ENCODE measurements at places on chromosomes 13 and 19. TPM values are rescaled to one million over a fixed set of nuclear protein-coding genes. Genes with fewer than 3 reads are reported as not detected.

The HIF3A gene
- total RNA-seq, result 37.6 TPM

The SERTAD3 gene
- 26.5 TPM for total RNA-seq

The CADM4 gene
- 60.9 TPM for total RNA-seq

The SGCG gene
- total RNA-seq, result not detected

The CALR3 gene
- total RNA-seq, result not detected

The SIGLECL1 gene
- not detected for total RNA-seq

The KIR3DL2 gene
- total RNA-seq, result not detected

The OR10H3 gene
- not detected for total RNA-seq

The IRS2 gene
- total RNA-seq, result 12.5 TPM

The NLRP13 gene
- total RNA-seq, result not detected

The HIPK4 gene
- total RNA-seq, result 0.11 TPM

The TRIP10 gene
- total RNA-seq, result 48.2 TPM

The IL4I1 gene
- 0.40 TPM for total RNA-seq

DNA sequence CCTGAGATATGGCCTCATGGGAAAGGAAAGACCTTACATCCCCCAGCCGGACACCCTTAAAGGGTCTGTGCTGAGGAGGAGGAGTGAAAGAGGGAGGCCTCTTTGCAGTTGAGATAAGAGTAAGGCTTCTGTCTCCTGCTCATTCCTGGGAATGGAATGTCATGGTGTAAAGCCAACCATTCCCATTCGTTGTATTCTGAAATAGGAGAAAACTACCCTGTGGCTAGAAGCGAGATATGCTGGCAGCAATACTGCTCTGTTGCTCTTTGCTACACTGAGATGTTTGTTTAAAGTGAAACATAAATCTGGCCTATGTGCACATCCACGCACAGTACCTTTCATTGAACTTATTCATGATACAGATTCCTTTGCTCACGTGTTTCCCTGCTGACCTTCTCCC is 783 bp upstream of the ZNF587B start:
- DNase-seq, result no peak

- DNase-seq, result no peak
Measured at GRCh38 chr19:44740351-44740824, 8.1 kb upstream of the BCL3 start.

DNA sequence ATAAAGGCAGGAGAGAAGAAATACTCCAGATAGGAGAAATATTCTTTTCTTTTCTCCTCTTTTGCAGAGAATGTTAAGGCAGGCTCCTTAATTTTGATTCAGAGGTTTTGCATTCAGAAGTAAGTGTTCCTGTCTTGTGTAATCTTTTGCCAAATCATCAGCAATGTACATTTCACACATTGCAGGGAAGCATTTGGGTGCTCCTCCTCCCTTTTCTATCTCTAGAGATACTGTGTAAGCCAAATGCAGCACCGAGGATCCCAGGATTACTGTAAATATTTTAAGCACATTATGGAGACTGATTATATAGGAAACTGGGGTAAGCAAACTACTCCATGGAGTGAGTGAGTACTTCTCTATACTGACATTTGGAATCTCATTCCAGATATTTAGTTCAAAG is 7.2 kb downstream of the ATP8A2 start:
- no peak for DNase-seq

DNA sequence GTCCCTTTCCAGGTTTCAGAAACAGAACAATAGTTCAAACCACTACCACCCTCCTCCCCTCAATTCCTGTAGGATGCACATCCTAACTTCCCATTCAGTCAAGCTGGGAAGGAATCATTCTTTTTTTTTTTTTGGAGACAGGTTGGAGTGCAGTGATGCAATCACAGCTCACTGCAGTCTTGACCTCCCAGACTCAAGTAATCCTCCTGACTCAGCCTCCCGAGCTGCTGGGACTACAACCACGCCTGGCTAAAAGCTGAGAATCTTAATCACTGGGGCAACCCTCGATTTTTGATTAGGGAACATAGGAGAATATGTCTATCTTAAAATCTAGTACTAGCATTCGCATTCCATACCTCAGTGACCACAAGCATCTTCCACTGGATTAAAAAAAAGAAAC is 146.2 kb downstream of the ABCC4 start:
- no peak for DNase-seq

- no peak for DNase-seq
Measured at GRCh38 chr19:31348481-31349159, 616 bp downstream of the TSHZ3 start.

DNA sequence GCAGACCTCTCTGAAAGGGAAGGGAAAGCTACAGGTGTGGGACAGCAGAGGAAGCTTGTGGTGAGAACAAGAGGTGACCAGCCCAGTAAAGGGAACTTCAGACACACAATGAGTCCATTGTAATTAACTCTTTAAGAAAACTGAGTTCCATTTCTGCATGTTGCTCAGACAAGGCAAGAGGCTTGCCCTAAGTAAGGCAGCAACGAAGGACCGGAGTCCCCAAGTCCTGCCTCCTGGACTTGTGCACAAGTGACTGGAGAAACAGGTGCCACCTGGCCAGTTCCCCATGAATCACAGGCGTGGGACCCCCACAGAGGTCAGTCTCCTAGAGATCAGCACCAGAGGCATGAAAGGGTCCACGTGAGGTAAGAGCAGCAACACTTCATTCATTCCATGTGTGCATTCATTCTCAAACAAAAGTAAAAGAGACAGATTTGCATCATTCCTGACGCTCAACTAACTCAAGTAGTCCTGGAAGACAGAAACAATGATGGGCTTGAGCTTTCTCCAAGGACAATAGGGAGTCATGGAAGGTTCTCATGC is 14.7 kb upstream of the SIGLEC6 start:
- no peak for DNase-seq

- no peak for DNase-seq
Measured at GRCh38 chr19:38384209-38385027, 3.4 kb downstream of the GGN start.

GRCh38 chr19:14516048-14516534 is 2.1 kb downstream of the DNAJB1 start:
- DNase-seq, result no peak

DNA sequence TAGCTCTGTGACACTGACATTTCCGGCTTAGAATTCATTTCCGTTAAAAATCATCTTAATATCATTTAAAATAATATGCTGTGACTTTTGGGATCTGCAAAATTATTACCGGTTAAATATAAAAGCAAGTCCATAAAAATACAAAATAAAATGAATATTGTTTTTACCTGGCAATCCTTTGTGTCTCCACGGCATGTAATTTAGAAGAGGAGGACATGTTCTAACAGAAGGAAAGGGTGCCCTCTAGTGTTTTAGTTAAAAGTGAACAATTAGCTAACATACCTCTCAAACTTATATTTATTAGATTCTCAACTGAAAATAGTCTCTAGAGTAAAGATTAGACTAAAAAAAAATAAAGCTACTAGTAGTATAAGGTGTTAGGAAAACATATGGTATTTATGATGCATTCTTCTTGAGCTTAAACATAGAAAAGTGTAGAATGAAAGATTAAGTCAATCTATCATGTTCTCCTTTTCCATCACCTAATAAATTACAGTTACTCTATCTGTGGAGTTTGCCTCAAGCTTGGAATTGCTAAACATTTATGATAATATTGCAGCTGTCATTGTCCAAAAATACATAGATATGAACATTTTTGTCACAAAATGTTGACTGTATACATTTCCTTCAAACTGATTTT is 676.7 kb upstream of the SPRY2 start:
- DNase-seq, result no peak

DNA sequence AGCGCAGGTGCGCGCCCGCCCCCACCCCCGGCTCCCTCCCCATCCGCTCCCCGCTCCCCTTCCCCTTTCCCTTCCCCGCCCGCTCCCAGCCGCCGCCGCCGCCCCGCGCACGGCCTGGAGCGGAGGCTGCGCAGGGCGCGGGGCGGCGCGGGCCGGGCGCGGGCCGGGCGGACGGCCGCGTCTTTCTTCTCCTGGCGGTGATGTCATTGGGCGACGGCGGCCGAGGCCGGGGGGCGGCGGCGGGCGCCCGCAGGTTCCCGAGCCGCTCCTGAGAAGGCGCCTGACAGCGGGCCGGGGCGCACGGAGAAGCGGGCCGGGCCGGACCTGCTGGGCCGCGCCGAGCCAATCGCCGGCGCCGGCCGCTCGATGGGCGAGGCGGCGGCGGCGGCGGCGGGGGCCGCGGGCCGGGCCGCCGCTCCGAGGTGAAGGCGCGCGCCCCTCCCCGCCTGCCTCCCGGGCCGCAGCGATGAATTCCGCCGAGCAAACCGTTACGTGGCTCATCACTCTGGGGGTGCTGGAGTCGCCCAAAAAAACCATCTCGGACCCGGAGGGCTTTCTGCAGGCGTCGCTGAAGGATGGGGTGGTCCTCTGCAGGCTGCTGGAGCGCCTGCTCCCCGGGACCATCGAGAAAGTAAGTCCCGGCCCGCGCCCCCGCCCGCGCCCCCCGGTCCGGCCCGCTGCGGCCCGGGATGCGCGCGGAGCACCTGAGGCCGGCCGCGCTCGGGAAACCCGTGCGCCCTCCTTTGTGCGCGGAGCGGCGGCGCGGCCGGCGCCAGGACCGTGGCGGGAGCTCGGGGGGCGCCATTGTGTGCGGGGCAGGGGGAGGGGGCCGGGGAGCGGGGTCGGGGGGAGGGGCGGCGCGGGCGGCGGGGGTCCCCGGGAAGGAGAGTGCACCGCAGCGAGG is at the start of gene ARHGEF7:
Gene ARHGEF7 (plus strand): TSS at position 250 of the 904 bp plus-strand sequence. CDS start 217 bp downstream, at position 467.
- DNase-seq, result peak; percentile 36

DNA sequence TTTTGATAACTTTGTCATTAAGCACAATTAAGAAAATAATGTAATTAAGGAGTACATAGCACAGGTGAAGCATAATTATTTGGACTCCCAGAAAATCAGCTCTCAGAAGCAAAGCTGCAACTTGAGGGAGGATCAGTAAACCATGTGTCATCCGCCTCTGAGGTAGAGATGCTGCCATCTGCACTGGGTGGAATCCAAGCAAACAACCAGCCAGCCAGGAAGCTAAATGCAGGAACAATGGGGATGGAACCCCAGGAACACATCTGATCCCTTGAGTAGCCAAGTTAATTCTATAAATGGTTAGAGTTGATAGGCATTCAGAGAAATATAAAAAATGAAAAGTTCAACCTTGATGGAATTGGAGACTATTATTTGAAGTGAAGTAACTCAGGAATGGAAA is 520.2 kb downstream of the RFC3 start:
- DNase-seq, result no peak

GRCh38 chr19:6274756-6275155 is 5.0 kb downstream of the MLLT1 start:
- no peak for DNase-seq

- no peak for DNase-seq
Measured at GRCh38 chr19:7757358-7757757, 5.7 kb upstream of the CLEC4M start.

- peak; percentile 27 for DNase-seq
Measured at GRCh38 chr13:32538143-32538620, 413 bp downstream of the N4BP2L2 start.

DNA sequence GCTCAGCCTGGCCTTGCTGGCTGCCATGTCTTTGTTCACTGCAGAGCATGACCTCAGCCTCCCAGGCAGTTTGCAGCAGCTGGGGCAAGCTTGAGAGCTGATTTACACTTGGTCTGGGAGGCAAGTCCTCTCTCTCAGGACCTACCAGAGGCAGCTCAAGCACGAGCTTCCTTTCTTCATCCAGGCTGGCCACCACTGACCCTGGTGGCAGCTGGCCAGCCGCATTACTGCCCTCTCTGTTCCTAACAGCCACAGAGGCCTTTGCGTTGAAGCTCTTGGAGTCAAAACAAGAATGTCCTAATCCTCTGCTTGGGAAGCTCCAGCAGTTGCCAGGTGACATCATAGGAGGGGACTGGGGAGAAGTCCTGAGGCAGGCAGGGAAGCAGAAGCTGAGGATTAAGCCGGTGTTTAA is 85.7 kb downstream of the NUFIP1 start:
- no peak for DNase-seq

GRCh38 chr13:33550885-33551284 is 265.3 kb upstream of the STARD13 start:
- no peak for DNase-seq

DNA sequence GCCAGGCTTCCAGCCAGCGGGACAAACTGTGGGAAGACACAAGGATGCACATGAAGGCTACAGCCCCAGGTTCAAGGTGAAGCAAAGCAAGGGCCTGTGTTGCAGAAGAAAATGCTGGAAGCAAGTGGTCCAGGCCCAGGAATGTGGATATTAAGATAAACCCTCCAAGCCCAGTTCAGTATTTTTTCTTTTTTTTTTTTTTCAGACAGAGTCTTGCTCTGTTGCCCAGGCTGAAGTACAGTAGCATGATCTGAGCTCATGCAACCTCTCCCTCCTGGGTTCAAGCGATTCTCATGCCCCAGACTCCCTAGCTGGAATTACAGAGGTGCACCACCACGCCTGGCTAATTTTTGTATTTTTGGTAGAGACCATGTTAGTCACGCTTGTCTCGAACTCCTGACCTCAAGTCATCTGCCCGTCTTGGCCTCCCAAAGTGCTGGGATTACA is 4.4 kb downstream of the PRDX2 start:
- DNase-seq, result no peak

GRCh38 chr13:20544201-20544923 is 18.7 kb upstream of the CRYL1 start:
- no peak for DNase-seq

GRCh38 chr13:30934381-30934780 is 1.9 kb downstream of the TEX26 start:
- DNase-seq, result no peak

- peak; percentile 35 for DNase-seq
Measured at GRCh38 chr13:51797664-51798488, 6.1 kb downstream of the DHRS12 start.

- DNase-seq, result no peak
Measured at GRCh38 chr13:28540612-28541011, 45.7 kb upstream of the FLT1 start.

DNA sequence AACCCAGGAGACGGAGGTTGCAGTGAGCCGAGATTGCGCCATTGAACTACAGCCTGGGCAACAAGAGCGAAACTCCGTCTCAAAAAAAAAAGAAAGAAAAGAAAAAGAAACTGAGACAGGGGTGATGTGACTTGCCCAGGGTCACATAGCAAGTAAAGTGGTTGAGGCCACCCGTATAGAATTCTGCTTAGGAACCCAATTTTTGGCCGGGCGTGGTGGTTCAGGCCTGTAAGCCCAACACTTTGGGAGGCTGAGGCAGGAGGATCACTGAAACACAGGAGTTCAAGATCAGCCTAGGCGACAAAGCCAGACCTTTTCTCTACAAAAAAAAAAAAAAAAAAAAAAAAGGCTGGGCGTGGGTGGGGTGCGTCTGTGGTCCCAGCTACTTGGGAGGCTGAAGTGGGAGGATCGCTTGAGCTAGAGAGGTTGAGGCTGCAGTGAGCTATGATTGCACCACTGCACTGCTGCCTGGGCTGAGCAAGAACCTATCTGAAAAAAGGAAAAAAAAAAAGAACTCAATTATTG is 1.3 kb downstream of the SNRPA start:
- no peak for DNase-seq

DNA sequence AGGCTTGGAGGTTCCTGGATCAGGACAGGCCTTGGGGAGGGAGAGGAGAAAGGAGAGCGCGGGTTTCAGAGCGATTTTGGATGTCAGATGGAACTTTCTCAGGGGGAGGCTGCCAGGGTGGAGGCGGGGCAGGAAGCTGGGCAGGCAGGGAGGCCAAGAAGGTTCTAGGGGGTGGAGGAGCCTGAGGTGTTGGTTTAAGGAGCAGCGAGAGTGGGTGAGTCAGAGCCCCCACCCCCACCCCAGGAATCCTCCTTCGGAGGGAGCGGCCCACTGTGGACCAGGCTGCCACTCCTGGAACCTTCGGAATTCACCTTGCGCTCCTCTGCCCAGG is 15.9 kb upstream of the NOP53 start:
- no peak for DNase-seq

- no peak for DNase-seq
Measured at GRCh38 chr13:31286930-31287329, 87.2 kb downstream of the B3GLCT start.
